ENCODE measurements at places on chromosomes 3 and 15.

DNA sequence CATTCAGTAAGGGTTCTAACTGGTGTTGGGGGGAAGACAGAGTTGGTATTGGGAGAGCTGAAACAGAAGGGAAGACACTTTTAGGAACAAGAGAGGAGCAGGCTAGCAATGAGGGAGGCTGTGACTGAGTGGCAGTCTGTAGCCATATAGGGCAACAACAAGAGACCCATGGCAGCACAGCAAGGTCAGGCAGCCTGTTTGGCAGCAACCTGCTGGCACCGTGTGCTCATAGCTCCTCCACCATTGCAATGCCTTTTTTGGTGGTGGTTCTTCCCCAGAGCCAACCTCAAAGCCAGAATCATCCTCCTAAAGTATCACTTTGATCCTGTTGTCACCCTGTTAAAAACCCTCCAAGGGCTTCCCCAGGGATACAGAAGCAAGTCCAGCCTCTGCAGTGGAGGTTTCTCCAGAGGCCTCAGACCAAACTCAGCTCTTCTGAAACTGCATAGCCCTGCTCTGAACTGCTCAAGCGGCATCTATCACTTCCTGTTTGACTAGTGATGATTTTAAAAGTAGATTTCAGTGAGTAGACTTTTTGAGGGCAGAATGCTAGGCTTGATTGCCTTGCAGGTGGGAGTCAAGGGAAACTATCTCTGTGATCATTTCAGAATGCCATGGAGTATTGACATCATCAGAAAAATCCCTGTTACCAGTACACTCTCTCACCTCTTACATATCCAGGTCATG is 176.9 kb downstream of the STAC start:
- no peak for DNase-seq

GRCh38 chr3:150673966-150674365 is 29.8 kb downstream of the ERICH6 start:
- no peak for DNase-seq

- DNase-seq: no peak
Observed at GRCh38 chr15:78402061-78402610, 35.9 kb upstream of the IREB2 start.

DNA sequence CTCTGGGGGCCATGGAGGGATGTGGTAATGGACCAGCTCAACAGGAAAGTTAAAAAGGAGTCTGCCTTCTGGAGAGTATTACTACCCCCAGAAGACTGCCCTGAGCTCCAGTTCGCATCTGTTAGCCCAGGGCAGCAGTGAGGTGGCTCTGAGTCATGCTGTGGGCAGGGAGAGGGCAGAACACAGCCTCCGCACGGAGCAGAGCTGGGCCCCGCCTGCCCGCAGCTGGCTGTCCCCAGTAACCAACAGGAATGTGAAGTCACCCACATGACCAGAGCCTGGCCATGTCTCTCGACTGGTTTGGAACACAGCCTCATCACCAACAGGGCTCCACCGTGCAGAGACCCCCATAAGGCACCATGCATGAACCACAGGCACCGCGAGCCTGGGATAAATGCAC is 62.1 kb downstream of the CYFIP1 start:
- no peak for DNase-seq

- no peak for DNase-seq
Observed at GRCh38 chr3:149462581-149463011, 11.9 kb upstream of the TM4SF4 start.

- no peak for DNase-seq
Observed at GRCh38 chr3:78571486-78571885, 1196.3 kb downstream of the ROBO1 start.

- no peak for DNase-seq
Observed at GRCh38 chr3:101091489-101091888, 98.3 kb upstream of the ABI3BP start.

DNA sequence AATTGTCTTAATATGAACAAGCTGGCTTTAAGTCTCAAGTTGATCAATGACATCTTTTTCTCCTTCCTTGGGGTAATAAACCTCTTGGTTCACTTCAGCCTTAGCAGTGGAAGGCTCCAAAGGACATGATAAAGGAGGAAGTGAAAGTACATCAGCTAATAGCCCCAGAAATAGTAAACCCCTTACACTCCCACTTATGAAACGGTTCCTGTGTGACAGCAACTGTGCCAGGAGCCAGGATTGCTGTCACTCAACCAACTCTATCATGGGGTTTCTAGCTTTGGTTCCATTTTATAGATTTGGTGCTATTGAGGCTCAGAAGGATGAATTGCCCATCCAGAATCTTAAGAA is 216.7 kb downstream of the ABHD5 start:
- DNase-seq: no peak

- no peak for DNase-seq
Observed at GRCh38 chr15:60477916-60478565, 901 bp downstream of the ICE2 start.

DNA sequence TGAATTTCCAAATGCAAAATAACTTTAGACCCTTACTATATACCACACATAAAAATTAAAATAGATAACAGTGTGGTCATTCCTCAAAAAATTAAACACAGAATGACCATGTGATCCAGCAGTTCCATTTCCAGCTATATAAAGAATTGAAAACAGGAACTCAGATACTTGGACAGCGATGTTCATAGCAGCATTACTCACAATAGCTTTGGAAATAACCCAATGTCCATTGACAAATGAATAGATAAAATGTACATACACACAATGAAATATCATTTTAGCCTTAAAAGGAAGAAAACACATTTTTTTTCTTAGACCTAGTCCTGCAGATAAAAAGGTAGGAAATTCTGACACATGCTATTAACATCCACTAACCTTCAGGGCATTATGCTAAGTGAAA is 26.7 kb downstream of the RAD51 start:
- no peak for DNase-seq

GRCh38 chr15:82292271-82292670 is 29.7 kb downstream of the SAXO2 start:
- DNase-seq: no peak

- DNase-seq: no peak
Observed at GRCh38 chr15:99621767-99622166, 56.0 kb downstream of the MEF2A start.

- no peak for DNase-seq
Observed at GRCh38 chr3:31408720-31409119, 124.0 kb upstream of the STT3B start.

GRCh38 chr15:23049984-23050628 is 10.7 kb upstream of the TUBGCP5 start:
- DNase-seq: no peak

DNA sequence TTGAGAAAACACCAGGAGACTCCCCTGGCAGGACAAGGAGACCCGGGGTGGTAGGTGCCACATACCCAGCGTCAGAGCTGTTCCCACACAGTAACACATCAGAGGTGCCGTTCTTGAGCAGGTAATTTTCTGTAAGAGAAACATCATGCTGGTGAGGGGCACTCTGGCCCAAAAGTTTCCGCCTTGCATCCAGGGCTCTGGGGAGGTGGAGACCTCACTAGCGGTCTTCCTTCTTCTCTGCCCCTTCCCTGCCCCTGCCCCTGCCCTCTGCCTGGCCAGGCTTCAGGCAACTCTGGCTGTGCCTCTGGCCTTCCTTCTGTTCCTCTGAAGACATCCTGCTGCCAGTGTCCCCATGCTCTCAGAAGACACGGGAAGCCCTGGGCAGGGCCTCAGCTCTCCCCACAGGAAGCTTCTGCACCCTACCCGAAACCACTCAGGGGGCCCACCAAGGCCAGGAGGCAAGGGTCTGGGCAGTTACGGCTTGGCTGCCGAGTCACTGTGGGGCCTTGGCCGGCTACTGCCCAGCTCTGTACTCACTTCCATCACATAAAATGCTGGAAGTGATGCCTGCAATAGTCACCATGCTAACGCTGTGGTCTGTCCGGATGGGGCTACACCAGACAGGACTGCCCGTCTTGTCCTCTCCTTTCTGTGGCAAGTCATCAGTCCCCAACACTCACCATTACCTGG is 41.3 kb downstream of the SCN5A start:
- DNase-seq: no peak

DNA sequence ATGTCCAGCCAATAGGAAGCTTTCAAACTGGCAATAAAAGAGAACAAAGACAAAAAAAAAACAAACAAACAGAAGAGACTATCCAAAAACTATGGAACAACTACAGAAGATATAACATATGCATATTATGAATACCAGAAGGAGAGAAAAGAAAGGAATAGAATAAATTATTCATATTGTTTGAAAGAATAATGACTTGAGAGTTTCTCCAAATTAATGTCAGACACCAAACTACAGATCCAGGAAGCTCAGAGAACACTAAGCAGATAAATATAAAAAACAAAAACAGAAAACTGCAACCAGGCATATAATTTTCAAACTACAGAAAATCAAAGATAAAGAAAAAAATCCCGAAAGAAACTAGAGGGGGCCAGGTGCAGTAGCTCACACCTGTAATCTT is 34.1 kb upstream of the AP3B2 start:
- no peak for DNase-seq

- no peak for DNase-seq
Observed at GRCh38 chr3:34511891-34512290, 713.5 kb downstream of the PDCD6IP start.

- DNase-seq: no peak
Observed at GRCh38 chr15:101654171-101654570, 2.0 kb upstream of the TM2D3 start.

- no peak for DNase-seq
Observed at GRCh38 chr3:125294411-125294810, 80.7 kb downstream of the ZNF148 start.

- DNase-seq: no peak
Observed at GRCh38 chr3:183158551-183159006, 4.0 kb downstream of the LAMP3 start.

- DNase-seq: no peak
Observed at GRCh38 chr3:28980631-28981030, 300.2 kb upstream of the RBMS3 start.

DNA sequence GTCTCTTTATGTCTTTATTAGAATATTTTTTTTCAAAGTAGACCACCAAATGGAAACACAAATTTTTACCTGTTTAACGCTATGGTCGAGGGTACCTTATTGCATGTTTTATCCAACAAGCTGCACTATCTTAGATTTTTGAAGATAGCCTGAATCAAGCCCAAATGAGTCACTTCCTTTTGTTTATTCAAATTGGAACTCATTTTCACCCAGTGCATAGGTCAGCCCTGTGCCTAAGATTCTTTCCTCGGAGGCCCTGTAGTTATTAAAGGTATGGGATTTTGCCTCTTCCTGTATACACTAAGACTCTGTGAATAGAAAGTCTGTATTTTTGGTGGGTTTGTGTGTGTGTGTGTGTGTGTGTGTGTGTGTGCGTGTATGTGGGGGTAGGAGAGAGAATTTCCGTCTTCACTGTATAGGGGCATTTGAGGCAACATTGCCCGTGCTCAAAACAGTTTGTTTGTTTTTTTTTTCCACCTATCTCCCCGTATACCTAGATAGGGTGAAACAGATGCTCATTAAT is 358.0 kb upstream of the CADM2 start:
- no peak for DNase-seq

DNA sequence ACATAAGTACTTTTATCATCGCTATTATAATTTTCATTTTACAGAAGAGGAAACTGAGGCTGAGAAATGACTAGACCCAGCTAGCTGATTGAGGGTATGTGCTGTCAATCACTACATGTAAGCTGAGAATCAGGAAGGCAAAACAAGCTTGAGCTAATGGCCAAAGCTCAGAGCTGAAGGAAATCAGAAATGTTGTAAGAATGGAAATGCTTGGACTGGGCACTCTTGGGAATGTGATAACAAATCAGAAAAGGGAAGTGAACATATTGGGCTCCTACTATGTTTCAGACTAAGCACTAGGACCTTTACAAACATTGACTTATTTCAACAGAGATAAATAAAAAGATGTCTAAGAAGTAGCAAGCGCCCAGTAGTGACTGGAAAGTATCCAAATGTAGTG is 33.8 kb upstream of the BOC start:
- DNase-seq: no peak

DNA sequence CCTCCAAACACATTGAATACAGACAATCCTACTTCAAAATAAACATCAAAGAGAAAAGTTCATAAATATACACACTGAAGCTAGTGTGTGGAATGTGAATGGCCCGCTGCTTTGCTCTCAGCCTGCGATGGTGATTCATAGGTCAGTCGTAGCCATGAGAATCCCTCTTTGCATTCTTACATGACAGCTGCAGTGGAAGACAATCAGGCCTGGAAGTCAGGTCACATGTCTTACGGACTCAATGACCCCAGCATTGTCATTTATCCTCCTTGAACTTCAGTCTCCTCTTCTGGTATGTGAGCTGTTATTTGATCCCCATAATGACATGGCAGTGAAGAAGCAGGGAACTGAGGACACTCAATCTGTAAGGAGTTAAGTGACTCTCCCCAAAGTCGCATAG is 217.8 kb upstream of the EOMES start:
- DNase-seq: no peak

GRCh38 chr3:149663966-149664365 is 6.1 kb upstream of the WWTR1 start:
- no peak for DNase-seq

DNA sequence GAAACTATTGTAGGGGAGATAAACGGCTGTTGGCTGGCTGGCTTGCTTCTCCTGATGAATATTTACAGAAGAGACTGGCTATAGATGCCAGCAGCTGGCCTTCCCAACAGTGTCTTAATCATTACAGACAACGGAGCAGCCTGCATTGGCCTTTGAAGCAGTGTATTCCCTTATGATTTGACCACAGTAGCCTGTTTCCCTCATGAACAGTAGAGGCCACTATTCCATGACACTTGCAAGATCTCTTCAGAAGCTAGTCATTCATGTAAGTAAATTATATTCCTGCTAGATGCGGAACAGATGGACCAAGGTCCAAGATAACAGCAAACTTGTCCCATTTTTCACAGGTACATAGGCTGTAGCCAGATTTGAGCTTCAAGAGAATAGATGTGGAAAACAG is 47.3 kb downstream of the TMCO5A start:
- DNase-seq: no peak

- no peak for DNase-seq
Observed at GRCh38 chr3:53813876-53814275, 32.3 kb downstream of the CHDH start.
